ENCODE measurements at places on chromosomes 11 and 22.

DNA sequence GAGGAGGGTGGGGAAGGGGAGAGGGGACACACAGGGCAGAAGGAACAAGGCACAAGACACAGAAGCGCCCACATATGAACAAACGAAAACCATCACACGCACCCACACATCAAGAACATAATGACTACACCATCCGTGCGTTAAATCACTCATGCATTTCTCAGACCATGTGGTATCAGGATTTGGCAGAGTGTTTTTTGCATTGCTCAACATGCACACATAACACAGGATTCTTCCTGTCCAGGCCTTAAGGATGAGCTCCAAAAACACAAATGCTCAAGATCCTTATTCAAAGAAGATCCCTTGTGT, 309.5 kb downstream of the CADM1 start:
- no peak for DNase-seq

GRCh38 chr22:37560608-37561211, 430 bp downstream of the CDC42EP1 start:
- no peak for DNase-seq

DNA sequence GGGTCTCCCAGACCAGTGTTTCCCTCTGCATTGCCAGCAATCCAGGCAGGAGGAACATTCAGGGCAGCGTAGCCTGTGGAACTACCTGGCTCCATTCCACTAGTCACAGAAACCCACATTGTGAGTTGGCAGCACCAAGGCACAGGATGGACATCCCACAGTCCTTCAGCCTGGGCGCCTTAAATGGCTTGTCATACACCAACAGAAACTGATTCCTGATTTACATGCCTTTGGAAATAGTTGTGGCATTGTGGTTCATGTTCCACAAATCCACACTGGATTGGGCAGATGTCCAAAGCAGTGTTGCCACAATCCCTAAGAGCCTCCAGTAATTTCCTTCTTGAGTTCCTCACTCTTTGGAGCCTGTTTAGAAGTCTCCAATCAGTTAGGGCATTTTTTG, 225.6 kb downstream of the BLID start:
- DNase-seq = no peak

DNA sequence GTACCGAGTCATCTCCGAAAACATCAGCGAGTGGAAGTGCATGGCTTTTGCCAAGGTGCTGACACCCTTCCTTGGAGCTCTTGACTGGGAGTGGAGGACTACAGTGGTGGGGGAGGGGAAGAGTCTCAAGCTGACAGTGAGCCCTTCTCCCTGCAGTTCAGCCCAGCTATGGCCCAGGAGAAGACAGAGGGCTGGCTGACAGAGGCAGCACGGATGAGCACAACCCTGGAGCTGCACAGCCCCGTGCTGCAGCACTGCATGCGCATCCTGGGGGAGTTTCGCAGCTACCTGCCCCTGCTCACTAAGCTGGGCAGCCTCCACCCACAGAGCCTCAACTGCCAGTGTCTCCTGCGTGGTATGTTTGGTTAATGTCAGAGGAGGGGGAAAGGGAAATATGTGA, 41.4 kb downstream of the DNHD1 start:
- no peak for DNase-seq

DNA sequence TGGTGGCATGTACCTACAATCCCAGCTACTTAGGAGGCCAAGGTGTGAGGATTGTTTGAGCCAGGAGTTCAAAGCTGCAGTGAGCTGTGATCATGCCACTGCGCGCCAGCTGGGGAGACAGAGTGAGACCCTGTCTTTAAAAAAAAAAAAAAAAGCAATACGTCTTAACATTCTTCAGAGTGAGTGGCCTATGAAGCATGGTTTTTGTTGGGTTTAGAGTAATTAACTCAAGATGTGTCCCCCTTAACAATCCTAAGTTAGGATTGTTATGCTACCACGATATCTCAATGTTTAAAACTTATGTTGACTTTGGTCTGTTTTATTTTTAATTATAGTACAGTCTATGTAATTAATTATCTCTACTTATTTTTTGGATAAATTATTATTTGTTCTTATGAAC, 156.1 kb downstream of the HIPK3 start:
- no peak for DNase-seq

GRCh38 chr11:35907648-35908431, 36.0 kb upstream of the LDLRAD3 start:
- DNase-seq = no peak

DNA sequence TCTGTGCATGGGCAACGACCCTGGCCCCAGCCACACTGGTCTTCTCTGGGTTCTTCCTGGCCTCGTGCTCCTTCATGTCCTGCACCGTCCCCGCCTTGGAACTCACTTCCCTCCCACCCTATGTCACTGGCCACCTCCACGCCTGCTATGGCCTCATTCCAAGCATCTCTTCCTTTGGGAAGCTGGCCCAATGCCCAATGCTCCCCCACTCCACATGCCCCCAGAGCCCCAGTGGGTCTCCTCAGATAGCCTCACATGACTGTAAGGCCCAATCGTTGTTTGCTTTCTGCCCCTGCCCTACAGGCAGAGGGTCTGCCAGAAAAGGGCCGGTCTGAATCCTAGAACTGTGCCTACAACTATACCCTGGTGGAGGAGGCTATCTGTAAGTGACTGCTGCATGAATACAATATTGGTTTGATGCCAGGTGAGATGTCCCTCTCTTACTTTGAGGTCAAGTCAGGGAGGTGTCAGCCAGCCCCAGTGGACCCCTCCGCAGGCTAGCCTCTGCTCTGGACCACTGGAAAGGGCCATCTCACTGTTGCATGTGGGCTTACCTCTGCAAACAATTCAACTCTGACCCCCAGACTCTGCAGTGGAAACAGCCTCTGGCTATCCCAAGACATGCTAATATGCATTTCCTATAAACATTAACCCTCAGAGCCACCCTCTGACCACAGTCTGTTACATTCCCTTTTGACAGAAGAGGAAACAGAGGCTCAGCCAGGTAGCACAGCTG, 2.1 kb upstream of the GNAZ start:
- DNase-seq = no peak

- DNase-seq = no peak
Observed at GRCh38 chr11:68269414-68270081, 2.2 kb downstream of the C11orf24 start.

DNA sequence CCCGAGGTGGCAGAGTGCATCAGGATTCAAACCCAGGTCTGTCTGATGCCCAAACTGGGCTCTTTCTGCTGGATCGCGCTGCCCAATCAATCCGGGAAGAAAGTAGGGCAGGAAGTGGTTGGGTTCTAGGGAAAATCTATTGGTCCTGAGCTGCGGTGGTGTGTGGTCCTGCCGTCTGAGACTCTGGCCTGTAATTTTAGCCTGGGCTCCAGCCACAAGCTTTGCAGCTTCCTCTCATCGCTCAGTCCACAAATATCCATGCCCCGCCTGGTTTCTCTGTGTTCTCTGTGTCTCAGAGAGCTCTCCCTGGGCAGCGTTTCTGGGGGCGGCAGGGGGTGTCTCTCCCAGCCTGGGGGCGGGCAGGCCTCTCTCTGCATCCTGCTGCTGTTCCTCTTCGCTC, 18.7 kb downstream of the CACNG2 start:
- DNase-seq = no peak

GRCh38 chr22:29883775-29884097, 762 bp downstream of the MTMR3 start:
- DNase-seq = no peak

DNA sequence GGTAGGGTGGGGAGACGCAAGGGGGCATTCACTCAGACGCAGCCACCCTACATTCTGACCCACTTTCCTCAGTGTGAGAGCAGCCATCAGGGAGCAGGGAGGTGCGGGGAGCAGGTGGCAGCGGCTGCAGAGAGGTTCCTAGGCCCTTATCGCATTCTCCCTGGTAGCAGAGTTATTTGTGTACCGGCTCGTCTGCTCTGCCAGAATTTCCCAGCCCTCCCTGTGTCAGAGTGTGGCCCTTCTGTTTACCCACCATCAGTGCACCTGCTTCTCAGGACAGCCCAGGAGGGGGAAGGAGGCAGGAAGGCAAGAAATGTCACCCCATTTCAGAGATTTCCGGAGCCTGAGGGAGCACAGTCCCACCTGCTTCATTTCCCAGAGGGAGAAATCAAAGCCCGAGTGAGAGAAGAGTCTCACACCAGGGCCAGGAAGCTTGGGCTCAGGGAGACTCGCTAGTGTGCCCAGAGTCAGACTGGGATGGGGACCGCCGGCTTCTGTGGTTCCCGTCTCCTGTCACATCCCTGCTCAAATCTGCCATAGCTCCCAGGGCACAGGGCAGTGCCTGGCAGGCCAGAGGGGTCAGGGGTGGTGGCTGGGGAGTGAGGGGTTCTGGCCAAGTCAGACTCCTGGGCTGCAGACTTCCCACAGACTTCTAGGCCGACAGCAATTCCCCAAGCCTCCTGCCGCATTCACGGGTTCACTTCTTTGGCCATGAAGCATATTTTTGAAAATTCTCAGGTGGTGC, 49.7 kb downstream of the ARRB1 start:
- no peak for DNase-seq

DNA sequence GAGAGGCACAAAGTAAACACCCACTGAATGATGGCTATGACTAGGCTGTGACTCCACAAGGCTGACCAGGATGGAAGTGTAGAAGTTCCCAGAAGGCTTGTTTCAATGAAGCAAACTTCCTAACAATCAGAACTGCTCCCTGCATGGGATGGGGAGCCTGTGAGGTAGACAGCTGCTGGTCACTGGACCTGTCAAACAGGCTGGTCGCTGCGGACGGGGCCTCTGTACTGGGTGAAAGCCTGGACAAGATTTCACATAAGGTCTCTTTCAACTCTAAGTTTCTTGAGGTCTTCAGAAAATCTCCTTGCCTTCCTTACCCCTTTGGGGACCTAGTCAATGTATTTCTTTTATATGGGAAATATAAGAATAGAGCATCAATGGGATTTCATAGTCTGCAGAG, 438.2 kb downstream of the BUD13 start:
- no peak for DNase-seq

DNA sequence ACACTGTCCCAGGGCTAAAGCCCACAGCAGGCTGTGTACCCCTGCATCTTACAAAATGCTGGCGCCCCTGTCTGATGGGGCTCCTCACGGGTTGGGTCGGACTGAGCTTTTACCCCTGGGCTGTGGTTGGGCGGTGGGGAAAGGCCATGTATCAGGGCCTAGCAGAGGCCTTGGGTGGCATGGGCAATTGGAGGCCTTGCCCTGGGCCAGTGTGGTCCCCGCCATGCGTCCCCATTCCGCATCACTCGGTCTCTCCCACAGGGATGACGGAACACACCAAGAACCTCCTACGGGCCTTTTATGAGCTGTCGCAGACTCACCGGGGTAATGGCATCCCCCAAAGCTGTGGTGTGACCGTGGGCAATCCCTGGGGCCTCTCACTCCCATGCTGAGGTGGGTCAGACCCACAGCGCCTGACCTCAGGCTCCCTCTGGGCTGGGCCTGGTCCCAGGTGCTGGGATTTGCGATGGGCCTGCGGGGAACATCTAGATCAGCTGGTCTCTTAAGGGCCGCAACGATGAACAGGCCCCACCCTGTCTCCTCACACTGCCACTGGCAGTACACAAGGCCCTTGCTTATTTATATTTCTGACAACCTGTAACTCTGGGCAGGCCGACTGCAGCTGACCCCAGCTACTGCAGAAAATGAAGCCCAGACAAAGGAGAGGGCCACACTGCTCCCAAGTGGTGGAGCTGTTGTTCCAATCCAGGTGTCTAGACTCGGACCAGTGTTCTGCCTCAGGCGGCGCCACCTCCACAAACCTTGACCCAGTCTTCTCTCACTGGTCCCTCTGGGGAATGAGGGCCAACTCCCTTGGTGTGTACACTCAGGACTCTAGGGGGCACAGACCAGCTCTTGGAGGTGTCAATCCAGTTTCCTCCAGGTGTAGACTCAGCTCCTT, 12.3 kb downstream of the SLC16A8 start:
- no peak for DNase-seq

DNA sequence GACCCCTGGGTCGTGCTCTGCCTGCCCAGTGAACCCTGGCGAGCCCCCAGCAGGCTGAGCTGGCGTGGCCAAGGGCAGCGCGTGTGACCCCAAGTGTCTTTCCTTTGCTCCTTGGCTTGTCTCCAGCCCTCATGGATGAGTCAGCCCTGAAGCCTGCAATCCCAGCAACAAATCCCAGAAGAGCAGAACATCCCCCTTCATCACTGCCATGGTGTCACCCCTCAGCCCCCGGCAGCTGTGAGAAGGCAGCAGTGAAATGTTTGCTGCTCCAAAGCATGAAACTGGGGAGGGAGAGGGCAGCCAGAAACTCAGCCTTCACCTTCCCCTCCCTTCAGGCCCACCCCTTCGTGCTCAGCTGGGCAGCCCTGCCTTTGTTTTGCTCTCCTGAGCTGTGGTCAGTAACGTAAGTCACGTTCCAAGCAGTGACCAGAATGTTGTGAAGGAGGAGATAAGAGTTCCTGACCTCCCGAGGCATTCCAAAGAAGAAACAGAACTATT, 29.8 kb downstream of the ADAMTS15 start:
- no peak for DNase-seq

DNA sequence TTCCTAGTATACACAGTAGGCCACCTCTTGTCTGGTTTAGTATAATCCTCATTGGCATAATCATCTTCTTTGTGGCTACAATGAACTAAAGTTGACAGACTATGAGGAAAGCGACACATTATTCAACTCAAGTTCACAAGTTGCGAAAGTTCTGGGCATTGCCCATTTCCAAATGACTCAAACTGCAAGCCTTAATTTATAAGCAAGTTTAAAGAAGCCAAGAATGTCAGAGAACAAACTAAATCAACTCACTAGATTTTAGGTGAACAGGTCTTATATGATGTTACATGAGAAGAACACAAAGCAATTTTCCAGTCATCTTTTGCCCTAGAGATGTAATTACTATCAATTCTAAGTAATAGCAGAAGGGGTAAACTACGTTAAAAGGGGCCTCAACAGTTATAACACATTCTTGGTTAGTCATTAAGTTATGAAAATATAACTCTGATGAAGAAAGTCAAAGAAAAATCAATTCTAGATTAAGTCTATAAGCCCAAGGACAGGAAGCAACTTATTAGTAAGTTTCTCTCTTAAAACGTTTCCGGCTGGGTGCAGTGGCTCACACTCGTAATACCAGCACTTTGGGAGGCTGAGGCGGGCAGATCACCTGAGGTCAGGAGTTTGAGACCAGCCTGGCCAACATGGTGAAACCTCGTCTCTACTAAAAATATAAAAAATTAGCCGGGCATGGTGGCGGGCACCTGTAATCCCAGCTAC, 21.5 kb downstream of the PICALM start:
- DNase-seq = no peak

DNA sequence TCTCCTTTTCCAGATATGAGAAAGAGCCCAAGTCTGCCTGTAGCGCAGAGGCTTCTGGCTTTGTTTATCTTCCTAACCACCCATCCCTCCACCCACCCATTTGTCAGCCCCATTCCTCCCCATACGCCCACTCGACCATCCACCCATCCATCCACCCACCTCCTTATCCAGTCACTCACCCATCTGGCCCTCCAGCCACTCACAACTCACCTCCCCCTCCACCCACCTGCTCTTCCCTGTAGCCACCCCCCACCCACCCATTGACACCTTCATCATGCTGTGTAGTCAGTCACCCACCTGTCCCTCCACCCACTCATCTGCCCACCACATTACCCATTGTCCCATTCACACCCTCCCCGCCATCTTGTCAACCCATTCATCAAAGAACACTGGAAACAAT, 5.5 kb downstream of the CST6 start:
- DNase-seq = no peak

- DNase-seq = no peak
Observed at GRCh38 chr11:113315811-113316210, 1.4 kb downstream of the TTC12 start.

GRCh38 chr11:72085621-72086351, 5.1 kb downstream of the LRRC51 start:
- DNase-seq = no peak

- DNase-seq = no peak
Observed at GRCh38 chr11:280706-281485, 2.7 kb downstream of the NLRP6 start.

GRCh38 chr11:119434591-119435330, 11.8 kb upstream of the THY1 start:
- DNase-seq = no peak
